T-helper 2 cell treated with Interferon-gamma antibody and Interleukin-4, amounts not matched to agents 5 μg/mL and 100 μg/mL, for 36 hours (primary cell): ENCODE measurements at places on chromosomes 4 and X.

DNA sequence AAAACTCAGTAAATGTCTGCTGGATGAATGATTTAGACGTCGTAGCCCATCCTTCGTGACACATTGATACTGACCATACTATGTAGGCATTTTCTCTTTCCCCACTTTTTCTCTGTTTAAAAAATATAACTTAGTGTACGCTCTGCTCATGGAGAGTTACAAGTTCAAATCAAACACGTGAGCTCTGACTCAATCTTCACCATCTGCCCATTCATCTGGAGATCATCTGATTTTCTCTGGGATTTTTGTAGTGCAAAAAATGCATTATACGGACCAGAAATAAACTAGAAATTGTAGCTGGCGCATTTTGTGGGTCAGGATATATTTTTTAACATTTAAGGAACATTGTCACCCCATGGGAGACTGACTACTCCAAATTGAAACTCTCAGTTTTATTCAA is 124.7 kb upstream of the FAM9B start:
- no peak for DNase-seq

GRCh38 chr4:41067369-41067768 is 147.0 kb downstream of the APBB2 start:
- no peak for DNase-seq

DNA sequence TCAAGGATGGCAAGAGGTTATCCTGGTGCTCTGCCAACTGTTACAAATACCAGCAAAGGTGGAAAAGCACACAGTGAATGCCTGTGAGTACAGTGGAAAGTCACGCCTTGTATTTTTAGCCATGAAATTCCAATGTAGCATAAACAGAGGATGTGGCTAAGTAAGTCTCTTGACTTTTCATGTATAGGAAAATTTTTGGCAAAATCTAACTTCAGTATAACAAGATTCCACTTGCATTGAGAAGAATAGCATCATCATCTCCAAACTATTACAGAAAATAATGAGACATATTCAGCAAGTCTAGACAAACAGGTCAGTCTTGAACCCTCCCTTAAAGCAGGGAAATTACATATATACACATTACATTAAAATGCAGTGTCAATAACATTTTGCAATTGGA is 7.9 kb downstream of the SLC10A6 start:
- no peak for DNase-seq

- DNase-seq = no peak
Measured at GRCh38 chr4:26346203-26346620, 25.4 kb downstream of the RBPJ start.

GRCh38 chrX:143873343-143873742 is 10.5 kb upstream of the UBE2NL start:
- DNase-seq = no peak
